AG20443 (cell line): ENCODE measurements at places on chromosomes 6 and 20.

DNA sequence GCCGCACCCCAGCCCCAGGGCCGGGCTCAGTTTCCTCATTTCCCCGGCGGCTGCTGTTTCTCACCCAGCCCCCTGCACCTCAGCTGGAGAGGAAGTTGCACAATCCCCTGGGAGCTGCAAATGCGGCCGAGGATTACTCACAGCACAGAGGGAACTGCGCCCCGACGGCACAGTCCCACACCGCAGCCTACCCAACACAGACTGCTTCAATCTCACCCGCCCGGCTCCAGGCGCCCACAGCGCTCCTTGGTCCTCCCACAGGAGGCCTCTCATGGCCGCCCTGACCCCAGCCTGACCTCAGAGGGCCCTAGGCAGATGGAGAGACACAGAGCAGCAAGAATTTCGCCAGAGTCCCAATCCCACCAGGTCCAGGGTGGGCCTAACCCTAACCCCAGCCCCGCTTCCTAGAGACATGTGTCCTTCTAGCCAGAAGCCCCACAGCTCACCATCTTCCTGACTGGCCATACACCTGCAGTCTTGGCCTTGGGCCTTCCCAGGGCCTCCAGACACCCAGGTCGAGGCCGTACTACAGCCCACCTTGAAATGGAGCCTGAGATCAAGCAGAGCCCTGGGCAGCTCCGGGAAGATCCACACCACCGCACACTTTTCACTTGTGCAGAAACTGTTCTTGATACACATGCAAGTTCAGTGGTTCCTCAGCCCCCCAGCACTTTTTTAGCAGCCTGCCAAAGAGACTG lies 11.7 kb downstream of the TFEB start:
- peak; percentile 92 for DNase-seq

DNA sequence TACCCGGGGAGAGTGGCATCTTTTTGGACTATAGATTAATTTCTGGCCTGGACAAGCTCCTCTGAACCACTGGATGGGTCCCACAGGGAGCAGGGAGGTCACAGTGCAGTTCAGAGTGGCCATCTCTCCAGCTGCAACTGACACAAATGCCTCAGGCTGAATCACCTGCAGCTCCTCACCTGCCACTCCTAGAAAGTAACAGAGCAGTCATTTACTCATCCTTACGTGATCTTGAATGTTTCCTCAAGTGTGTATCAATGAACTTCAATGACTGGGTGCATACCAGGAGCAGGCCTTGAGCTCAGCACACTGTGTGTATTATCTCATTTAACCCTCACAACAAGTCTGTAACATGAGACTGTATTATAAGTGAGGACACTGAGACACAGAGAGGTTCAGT lies 40.0 kb upstream of the SIRPG start:
- DNase-seq: no peak

GRCh38 chr20:54115172-54115854 lies 44.9 kb upstream of the BCAS1 start:
- peak; percentile 28 for DNase-seq

DNA sequence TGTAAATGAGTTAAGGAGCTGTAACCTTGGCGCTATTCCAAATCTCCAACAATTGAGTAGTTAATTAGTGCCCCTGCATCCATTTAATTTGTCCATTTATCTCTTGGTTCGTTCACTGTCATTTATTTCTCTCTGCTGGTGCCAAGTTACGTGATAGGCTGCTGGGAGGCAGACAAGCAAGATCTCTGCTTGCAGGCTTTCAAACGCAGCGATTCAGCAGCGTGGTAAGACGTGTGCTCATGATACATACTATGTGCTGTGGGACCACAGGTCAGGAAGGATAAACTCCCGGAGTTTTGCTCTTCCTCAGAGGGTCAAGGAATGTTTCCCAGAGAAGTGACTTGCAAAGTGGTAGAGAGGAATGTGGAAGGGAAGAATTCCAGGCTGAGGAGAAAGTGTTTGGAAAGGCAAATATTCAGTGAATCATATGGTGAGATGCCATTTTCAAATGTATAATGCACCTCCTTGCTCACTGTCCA lies 46.4 kb downstream of the UTRN start:
- peak; percentile 51 for DNase-seq

DNA sequence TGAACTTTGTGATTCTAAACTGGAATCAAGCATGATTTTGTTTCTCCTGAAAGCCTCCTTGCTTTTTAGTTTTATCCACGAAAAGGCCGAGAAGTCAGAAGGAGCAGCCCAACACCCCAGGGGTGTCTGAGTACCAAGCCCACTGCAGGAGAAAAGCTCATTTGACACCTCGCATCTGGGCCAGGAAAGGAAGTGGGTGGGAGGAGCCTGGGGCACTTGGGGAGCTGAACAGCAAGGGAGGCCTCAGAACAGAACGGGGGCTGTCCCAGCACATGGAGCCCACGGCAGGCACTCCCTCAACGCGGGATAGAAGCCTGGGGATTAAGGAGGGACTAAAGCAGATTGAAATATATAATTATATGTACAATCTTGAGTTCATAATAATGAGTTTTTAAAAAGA lies 6.6 kb downstream of the KIF25 start:
- no peak for DNase-seq
